ENCODE measurements at places on chromosomes 1 and 21.

GRCh38 chr1:86018283-86018923 lies 138.2 kb downstream of the COL24A1 start:
- no peak for DNase-seq

DNA sequence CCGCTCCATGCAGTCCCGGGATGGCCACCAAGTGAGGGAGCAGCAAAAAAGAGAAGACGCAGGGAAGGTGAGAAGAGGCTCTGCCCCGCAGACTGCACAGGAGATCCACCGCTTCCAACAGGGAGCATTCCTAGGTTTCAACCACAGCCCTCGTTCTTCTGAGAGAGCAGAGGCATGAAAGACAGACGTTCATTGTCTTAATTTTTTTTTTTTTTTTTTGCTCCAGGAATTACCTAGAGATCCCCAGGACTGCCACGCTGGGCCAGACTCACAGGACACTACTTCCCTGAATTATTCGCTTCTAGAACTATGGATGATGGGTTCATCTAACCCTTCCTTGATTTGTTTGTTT lies 33.2 kb upstream of the VASH2 start:
- no peak for DNase-seq

GRCh38 chr1:176225911-176226310 lies 18.8 kb upstream of the COP1 start:
- no peak for DNase-seq

DNA sequence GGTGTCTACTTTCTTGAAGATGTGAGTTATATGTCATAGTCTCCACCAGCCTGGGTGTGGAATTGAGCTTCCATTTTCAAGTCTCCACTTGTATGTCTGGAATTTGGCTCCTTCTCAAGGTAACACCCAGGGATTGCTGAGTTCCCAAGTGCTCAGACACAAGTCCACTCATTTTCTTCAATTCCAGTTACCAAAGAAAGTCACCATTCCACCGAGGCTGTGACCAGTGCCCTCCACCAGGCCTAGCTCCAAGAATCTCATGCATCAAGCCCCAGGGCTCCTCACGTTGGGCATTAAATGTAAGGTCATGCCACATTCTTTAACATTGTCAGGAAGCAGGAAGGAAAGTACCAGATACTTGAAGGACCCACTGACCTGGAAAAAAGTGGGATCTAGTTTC lies 2.4 kb upstream of the RAB4A start:
- no peak for DNase-seq

DNA sequence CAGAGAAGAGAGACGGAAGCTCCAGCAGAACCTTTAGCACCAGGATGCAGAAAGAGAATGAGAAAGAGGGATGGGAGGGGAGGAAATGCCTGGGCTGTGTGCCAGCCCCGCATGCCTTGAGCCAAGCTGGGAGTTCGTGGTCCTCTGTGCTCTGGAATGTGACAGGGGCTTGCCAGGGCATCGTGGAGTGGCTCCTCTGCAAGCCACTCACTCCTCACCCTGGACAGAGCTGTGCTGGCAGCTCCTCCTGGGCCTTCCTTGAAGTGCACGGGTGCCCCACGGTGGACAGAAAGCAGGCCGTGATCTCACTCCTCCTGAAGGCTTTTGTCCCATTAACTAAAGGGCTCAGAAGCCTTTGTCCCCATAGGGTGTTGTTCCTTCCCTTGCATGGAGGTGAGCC lies 34.8 kb upstream of the PRELP start:
- no peak for DNase-seq

GRCh38 chr1:212430416-212430815 lies 2.3 kb upstream of the NENF start:
- no peak for DNase-seq

All from T-cell (primary cell).